ENCODE measurements at places on chromosomes 5 and 9.

GRCh38 chr5:154002093-154002492, 36.6 kb downstream of the FAM114A2 start:
- no peak for DNase-seq

DNA sequence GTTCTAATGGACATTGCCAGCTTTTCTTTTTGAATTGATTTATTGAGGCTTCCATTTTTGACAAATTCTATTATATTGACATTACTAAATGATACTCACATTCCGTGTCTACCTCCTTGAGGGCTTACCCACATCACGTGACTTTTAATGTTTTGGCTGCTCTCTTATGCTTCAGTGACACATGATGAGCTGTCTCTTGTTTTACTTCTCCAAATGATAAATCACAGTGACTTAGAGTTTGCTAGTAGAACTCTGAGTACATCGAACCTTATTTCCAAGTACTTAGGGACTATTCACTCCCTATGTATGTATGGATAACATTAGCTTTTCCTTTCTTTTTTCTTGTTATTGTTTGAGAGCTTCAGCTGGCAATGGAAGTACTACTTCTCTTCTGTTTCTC, 169.8 kb upstream of the KCNN2 start:
- no peak for DNase-seq

GRCh38 chr5:54946306-54946819, 39.0 kb downstream of the ESM1 start:
- no peak for DNase-seq

- no peak for DNase-seq
These were observed 180.8 kb downstream of the RASEF start for GRCh38 chr9:82882138-82882537.

DNA sequence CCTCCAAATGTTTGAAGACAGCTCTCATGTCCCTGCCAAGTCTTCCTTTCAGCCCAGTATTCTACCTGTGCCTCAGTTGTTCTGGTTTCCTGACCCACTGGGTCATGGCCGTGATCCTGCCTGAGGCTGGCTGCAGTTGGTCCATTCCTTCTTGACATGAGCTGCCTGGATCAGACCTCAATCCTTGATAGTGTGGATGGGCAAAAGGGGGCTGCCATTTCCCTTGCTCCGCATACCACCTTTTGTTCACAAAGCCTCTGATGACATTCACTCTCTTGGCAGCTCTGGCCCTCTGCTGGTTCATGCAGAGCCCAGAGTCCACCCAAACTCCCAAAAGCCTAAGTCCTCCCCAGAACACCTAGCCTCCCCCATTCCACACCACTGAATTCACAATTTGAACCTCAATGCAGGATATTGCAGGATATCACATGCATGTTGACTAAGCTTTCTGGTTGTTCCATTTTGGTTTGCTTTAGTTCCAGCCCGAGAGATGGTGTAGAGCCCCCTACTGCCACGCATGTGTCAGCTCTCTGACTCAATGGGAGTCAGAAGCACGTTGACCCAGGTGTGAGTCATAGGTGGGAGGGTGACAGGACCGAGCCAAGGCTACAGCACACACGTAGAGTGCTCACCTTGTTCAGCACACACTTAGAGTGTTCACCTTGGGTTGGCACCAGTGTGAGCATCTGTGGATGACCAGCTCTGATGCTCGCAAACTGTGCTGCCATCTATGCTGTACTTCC, 137.2 kb downstream of the MTX3 start:
- DNase-seq = no peak

- DNase-seq = peak; percentile 64
These were observed 289.5 kb downstream of the DOCK8 start for GRCh38 chr9:503881-504852.

GRCh38 chr5:154403776-154404387, 41.9 kb upstream of the SAP30L start:
- DNase-seq = no peak

DNA sequence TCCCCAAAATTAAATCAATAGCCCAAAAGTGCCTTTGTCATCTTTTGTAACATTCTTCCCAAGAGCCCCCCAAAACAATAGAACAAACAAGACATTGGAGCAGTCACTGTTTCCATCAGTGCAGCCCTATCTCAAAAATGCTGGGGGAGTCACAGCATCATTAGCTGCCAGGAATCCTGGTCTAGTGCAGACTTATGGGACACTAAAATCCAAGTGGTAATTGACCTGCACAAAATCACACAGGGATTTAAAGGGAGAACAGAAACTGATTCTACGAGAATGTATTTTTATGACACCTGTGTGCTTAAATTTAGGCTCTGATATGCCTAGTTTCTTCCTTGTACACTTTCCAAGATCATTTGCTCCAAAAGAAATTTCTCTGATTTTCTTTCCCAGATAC, 172.9 kb downstream of the GLIS3 start:
- no peak for DNase-seq

DNA sequence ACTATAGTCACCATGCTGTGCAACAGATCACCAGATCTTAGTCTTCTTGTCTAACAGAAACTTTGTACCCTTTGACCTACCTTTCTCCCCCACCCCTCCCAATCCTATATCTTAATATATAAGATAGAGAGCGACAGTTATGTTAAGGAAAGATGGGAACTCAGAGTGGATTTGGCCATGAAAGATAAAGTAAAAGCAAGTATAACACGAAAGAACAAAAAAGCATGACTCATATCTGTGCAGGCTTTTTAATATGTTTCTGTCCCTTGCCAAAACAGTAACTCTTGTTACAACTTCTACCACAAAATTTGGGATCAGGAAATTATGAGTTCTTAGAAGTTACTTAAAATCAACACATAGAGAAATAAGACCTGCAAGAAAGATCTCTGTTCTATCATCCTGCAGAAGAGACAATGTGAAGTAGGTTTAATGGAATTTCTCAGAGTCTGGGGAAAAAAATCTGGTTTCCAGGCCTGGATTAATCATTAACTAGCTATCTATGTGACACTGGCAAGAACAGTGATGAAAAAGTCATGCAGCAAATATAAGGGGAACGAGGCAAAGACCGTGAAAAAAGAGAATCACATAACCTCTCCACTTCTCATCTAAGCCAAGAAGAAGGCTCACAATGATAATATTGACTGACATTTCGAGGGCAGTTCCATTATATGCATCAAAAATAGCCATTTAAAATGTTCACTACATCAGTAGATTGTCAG, 18.6 kb downstream of the BAAT start:
- no peak for DNase-seq
